CD4-positive, alpha-beta memory T cell (primary cell): ENCODE measurements at places on chromosomes 5 and 9. TPM values are rescaled to one million over a fixed set of nuclear protein-coding genes. Genes with fewer than 3 reads are reported as not detected.

The BAAT gene
- 0.15 TPM for total RNA-seq

The ZNF883 gene
- total RNA-seq: 0.67 TPM

The DAB2 gene
- total RNA-seq: 2.3 TPM

The IRX2 gene
- not detected for total RNA-seq

The TMEFF1 gene
- total RNA-seq: not detected

The ATP10B gene
- total RNA-seq: not detected

The ARL14EPL gene
- not detected for total RNA-seq

The DND1 gene
- 4.0 TPM for total RNA-seq

The SHISAL2B gene
- not detected for total RNA-seq

The ALDH1A1 gene
- total RNA-seq: 0.44 TPM

The SVEP1 gene
- total RNA-seq: not detected

DNA sequence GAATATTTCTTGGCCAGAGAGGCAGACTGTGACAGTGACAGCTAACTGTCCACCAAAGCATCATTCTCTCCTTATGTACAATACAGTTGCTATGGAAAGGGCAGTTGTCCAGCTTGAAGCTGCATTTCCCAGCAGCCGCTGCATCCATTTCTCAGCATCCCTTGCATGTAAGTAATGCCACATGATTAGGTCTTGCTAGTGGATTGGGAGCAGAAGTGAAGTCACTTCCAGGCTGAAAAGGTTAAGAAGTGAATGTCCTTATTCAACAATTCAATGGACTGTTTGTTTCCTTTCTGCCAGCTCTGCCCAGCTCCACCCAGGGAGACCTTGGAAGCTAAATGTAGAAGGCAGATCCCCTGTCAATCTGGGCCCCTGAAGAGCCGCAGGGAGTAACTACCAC, 26.1 kb upstream of the RETREG1 start:
- no peak for DNase-seq

GRCh38 chr9:126452106-126452505, 125.5 kb downstream of the MVB12B start:
- no peak for DNase-seq

GRCh38 chr9:2126331-2126803, 111.2 kb downstream of the SMARCA2 start:
- no peak for DNase-seq

DNA sequence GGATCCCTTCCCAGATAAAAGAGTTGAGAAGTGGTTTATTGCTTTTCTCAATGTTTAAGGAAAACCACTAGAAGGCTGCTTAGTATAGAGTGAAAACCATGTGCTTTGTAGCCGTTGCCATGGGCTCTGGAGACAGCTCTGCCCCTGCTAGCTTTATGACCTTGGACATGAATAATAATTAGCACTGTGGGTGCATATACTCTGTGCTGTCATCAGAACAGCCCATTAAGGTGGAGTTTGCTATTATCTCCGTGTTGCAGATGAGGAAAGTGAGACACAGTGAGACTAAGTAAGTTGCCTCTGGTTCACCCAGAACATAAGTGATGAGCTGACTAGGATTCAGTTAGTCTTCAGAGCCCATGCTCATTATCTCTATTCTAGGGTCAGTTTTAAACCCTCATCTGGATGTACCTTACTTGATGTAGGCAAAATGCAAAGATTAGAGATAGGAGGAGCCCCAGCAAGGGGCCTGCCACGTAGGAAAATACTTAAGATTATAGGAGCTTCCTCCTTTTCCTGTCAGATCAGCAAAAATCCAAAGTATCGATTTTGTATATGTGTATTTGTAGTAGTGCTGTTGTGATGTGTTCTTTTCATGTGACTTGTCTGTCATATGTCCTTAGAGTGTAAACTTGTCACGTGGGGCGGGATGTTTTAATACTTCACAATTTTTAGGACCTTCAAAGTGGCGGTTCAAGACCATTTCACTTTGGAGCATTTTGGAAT, 102.5 kb downstream of the TLE4 start:
- no peak for DNase-seq

- no peak for DNase-seq
Observed at GRCh38 chr5:56072863-56073766, 78.4 kb upstream of the IL6ST start.

- DNase-seq: no peak
Observed at GRCh38 chr5:168086104-168086610, 205.3 kb upstream of the WWC1 start.

GRCh38 chr9:89524963-89525362, 27.1 kb upstream of the SEMA4D start:
- DNase-seq: no peak

DNA sequence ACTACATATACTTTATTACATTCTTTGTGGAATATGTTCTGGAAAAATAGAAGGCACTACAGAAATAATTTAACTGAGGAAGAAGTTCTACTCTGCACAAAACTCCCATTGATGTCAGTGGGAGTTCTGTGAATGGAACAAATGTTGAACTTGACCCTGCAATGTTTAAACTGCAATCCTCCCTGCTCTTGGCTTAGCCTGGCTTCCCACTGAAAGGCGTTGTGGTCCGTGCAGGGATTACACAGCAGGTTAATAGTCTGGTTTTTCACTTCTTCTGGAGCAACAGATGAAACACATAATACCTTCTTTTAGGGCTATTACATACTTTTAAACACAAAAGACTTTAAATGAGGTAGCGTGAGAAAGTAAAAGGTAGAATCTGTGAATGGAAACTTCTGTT, 12.9 kb upstream of the ERBIN start:
- no peak for DNase-seq

GRCh38 chr5:129110742-129111141, 16.2 kb downstream of the ISOC1 start:
- DNase-seq: no peak

GRCh38 chr5:41835645-41836044, 34.6 kb downstream of the OXCT1 start:
- no peak for DNase-seq

DNA sequence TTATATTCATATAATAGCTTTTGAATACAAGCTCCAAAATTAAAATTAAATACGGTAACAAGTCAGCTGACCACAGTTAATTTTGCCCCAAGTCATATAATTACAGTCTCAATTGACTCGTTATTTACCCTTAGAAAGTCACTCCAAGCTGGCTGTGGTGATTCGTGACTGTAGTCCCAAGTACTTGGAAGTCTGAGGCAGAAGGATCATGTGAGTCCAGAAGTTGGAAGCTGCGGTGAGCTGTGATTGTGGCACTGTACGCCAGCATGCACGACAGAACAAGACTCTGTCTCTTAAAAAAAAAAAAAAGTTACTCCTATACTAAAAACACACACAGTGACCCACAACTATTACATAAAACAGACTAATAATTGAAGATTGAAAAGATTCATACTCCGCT, 31.6 kb upstream of the DTWD2 start:
- DNase-seq: no peak

- no peak for DNase-seq
Observed at GRCh38 chr9:124511426-124511840, 4.2 kb upstream of the NR5A1 start.

DNA sequence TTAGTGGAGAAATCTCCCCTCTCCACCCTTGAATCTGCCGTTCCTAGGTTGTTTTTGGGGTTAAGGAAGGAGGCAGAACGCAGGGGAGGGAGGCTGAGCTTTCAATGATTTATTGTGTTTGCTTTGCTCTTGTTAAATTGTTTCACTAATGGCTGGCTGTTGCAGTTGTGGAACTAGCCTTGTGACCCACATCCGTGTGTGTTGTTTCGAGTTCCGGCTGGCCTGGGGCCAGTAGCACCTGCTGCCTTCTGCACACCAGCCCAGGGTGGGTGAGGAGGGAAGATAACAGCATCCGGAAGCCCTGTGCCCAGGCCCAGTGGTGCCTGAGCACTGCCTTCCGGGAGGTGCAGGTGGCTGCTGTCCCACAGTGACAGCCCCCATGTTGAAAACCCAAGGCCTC, 3.6 kb downstream of the ERGIC1 start:
- peak; percentile 66 for DNase-seq

GRCh38 chr5:122870219-122870856, 24.9 kb downstream of the SNX24 start:
- no peak for DNase-seq

GRCh38 chr5:110865400-110866094, 126.7 kb downstream of the SLC25A46 start:
- no peak for DNase-seq

- no peak for DNase-seq
Observed at GRCh38 chr9:124254261-124254682, 3.5 kb upstream of the NEK6 start.

DNA sequence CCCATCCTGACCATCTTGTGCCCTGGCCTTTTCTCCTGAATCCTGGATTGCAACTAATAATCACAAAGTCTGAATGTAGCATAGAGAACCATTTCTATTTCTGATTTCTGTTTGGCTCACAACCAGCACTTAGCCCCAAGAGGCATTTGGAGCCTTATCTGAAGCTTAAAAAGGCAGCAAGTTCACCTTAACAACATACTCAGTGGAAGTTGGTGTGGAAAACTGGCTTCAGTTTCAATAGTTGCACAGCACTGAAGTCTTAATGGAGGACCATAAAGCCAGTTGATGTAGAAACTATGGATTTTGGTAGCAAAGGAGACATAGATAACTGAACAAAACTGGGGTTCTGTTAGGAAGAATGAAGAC, 574.1 kb downstream of the PSAT1 start:
- DNase-seq: no peak

- no peak for DNase-seq
Observed at GRCh38 chr9:12808569-12808968, 33.7 kb downstream of the LURAP1L start.

GRCh38 chr5:154701181-154701580, 54.0 kb upstream of the LARP1 start:
- DNase-seq: no peak

GRCh38 chr5:117881426-117882230, 1106.7 kb downstream of the DTWD2 start:
- DNase-seq: no peak

- DNase-seq: peak; percentile 39
Observed at GRCh38 chr5:76303921-76304320, 99.2 kb upstream of the IQGAP2 start.

GRCh38 chr5:150266871-150267291, 22.7 kb downstream of the CAMK2A start:
- no peak for DNase-seq

- no peak for DNase-seq
Observed at GRCh38 chr5:133364936-133365707, 247.2 kb downstream of the FSTL4 start.

DNA sequence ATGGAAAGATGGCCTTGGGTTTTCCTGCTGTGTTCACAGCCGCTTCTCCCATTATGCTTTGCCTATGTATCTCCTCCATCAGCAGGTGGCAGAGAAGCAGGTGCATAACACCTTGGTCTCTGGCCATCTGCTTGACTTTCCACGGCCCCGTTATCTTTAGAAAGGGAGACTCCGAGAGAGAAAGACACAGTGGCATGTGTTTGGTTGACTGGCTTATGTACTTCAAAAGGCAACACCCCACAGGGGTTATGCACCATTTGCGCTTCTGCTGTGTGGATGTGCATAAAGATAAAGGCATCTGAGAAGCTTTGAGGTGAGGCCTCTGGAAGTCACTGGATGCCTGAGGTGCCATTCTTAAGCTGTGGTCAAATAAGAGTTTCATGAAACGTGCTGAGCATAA, 138.4 kb downstream of the EGFLAM start:
- DNase-seq: no peak

DNA sequence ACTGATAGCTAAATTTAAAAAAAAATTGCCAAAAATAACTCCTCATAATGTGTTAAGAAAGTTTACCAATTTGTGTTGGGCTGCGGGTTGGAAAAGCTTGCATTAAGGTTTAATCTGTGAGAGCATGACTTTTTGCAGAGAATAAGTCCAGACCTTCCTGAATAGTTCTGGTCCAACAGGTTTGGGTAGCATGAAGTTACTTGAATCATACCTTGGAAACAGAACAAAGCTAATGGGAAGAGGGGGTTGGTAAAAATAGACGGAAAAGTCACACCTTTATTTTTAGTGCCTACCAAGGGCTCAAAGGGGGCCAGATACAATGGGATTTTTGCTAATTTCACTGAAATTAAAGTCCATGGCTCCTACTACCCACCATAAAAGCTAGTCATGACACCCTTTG, 17.1 kb upstream of the MATR3 start:
- no peak for DNase-seq

- peak; percentile 13 for DNase-seq
Observed at GRCh38 chr5:142717582-142718215, 31.8 kb upstream of the FGF1 start.

GRCh38 chr5:6176102-6176693, 202.1 kb downstream of the MED10 start:
- no peak for DNase-seq

GRCh38 chr9:88920645-88921044, 70.6 kb upstream of the S1PR3 start:
- no peak for DNase-seq

DNA sequence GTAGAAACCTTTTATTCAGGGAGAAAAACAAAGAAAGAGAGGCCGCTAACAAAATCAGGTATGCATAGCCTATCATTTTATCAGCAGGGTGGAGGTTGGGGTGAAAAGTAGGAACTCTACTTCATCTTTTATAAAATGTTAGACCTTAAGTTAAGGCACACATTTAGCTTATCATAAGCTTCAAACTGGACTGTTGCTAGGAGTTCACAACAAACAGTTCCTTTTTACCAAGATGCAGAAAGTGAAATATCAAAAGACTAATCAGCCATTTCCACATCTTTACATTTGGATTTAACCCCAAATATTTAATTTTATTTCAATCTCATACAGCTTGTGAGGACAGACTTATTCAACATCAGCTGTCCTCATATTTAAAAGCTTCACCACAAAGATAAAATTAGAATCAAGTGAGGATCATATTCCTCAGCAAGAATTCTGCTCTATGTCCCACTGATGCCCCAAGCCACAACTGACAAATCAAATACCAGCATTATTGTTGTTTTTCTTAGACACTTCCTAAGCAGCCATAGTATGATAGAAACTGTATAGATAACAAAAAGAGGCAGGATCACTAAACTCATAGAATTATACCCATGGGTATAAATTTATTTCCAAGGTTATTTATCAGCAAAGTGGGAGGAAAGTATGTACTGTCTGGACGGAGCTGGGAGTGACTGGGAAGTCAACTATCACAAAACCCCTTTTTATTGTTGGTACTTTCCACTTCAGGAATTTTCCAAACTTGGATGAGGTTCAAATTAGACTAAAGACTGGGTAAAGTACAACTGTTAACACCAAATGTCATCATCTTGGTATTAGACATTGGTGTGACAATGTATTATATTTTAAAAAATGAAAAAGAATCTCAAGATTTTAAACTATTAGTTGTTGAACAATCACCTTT, 29.9 kb upstream of the MYOT start:
- DNase-seq: no peak

- DNase-seq: no peak
Observed at GRCh38 chr9:81595887-81596543, 93.3 kb downstream of the TLE1 start.

- DNase-seq: no peak
Observed at GRCh38 chr9:127027694-127028093, 94.7 kb downstream of the ANGPTL2 start.

DNA sequence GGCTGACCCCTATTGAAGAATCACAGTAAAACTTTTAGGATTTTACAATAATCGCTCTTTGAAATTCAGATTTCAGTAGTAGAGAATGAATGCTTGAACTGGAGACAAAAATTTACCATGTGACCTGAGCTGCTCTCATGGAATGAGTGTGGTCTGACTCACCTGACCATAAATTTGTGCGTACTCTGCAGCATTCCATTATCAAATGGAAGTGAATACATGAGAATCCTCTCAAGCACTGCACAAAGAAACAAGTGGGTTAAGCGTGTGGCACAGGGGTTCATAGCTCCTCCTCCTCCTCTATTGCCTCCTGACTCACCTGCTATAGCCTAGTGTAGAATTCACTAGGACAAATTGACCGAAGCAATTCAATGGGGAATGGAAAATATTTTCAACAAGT, 269.8 kb upstream of the CDH9 start:
- no peak for DNase-seq

GRCh38 chr5:153461341-153461740, 29.1 kb upstream of the GRIA1 start:
- DNase-seq: no peak
